Mesangial cell (primary cell): ENCODE measurements at places on chromosomes 12 and 14. TPM values are rescaled to one million over a fixed set of nuclear protein-coding genes. Genes with fewer than 3 reads are reported as not detected.

The AQP6 gene
- under 0.01 TPM in 1 of 2 replicates, not detected in the other for total RNA-seq

The RTL1 gene
- total RNA-seq: under 0.01 and 0.16 TPM in 2 replicates

The COPS7A gene
- 68.1 and 78.1 TPM in 2 replicates for total RNA-seq

The ACOT6 gene
- total RNA-seq: not detected in 2 replicates

The PLEKHD1 gene
- total RNA-seq: under 0.01 TPM in 2 replicates

The MYRFL gene
- 0.13 TPM in 1 of 2 replicates, not detected in the other for total RNA-seq

The AHNAK2 gene
- total RNA-seq: 29.8 and 129 TPM in 2 replicates

The FGF6 gene
- not detected in 2 replicates for total RNA-seq

The GCN1 gene
- total RNA-seq: 73.0 and 79.4 TPM in 2 replicates

The ART4 gene
- not detected in 2 replicates for total RNA-seq

The KRT74 gene
- total RNA-seq: not detected in 2 replicates

The LMNTD1 gene
- total RNA-seq: not detected in 2 replicates

The NFATC4 gene
- 15.3 and 30.9 TPM in 2 replicates for total RNA-seq

The AVPR1A gene
- total RNA-seq: not detected in 2 replicates

The SLC8A3 gene
- 0.13 and 0.16 TPM in 2 replicates for total RNA-seq

The BBS10 gene
- 5.4 and 6.5 TPM in 2 replicates for total RNA-seq

The TESPA1 gene
- total RNA-seq: not detected in 2 replicates

The SIX6 gene
- not detected in 2 replicates for total RNA-seq

The TDRD9 gene
- 0.33 and 0.76 TPM in 2 replicates for total RNA-seq

The PRH2 gene
- total RNA-seq: not detected in 2 replicates

The DEGS2 gene
- not detected in 2 replicates for total RNA-seq

The GPHN gene
- 9.5 and 34.6 TPM in 2 replicates for total RNA-seq

The VDR gene
- 1.3 and 1.6 TPM in 2 replicates for total RNA-seq

The MAP3K9 gene
- 9.8 and 13.7 TPM in 2 replicates for total RNA-seq

The TAS2R43 gene
- total RNA-seq: 0.16 TPM in 1 of 2 replicates, not detected in the other

The GLIPR1L1 gene
- not detected in 2 replicates for total RNA-seq
